Left renal pelvis (tissue), 4 donors: ENCODE measurements at places on chromosomes 4 and X.
A peak's percentile ranks its signal among the peaks of the same experiment; 100 is the strongest.

DNA sequence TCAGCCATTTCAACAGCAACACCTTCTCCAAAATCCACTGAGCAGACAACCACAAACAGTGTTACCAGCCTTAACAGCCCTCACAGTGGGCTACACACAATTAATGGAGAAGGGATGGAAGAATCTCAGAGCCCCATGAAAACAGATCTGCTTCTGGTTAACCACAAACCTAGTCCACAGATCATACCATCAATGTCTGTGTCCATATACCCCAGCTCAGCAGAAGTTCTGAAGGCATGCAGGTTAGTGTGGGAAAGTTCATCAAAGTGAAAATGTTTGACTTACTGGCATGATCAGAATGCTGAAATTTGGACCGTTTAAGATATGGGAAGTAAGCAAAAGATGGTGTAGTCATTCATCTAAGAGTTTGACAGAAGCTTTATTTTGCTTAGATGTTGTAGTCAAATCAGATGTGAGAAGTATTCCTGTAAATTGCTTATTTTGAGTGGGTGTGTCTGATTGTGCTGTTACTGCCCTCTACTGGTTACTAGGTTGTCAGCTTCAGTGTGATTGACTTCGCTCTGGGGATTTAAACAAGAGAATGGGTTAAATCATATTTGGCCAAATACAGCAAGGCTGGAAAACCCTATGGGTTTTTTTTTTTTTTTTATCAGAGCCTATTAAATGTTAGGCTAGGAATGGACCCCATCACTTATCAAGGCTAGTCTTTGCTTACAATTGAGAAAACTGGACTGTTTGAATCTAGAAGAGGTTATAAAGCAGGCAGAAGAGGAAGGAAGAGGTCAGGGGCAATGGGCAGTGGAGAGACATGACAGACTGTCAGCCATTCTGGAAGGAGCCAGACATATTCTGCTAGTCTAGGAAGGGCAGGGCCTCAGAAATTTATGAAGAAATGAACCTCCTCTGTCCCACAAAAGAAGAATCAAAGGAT, 130.3 kb downstream of the DIPK2B start:
- peak; percentile 12 for DNase-seq

GRCh38 chr4:37715889-37716402, 29.8 kb upstream of the RELL1 start:
- no peak for DNase-seq

DNA sequence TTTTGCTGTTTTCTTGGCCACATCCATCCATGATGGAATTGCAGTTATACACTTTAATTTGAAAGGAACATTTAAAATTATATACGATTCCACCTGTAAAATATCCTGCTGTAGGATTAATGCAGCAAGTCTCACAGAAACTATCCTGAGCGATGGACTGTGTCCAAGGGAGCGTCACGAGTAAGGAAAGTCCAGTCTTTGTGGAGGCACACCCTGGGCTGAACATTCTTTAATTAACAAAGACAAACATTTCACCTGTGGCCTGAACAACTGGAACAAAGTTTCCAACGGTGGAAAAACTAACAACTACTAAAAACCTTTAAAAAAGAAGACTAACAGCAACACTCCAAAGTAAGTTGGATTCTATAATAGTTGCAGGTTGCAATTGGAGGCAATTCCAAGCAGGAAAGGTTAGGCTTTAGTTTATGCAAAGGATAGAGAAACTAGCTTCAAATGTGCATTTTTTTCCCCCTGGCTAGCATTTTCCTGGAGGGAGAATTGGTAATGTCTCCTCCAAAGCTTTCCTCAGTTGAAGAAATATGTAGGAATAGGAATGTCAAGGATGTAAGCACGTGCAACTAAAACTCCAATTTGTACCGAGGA, 11.0 kb downstream of the EREG start:
- no peak for DNase-seq

GRCh38 chr4:170089274-170089667, 485 bp downstream of the AADAT start:
- peak; percentile 31 for DNase-seq

GRCh38 chr4:40055511-40055862, 1.2 kb upstream of the N4BP2 start:
- peak; percentile 24 for DNase-seq

- no peak for DNase-seq
Measured at GRCh38 chrX:111372086-111372485, 39.9 kb downstream of the DCX start.

- no peak for DNase-seq
Measured at GRCh38 chr4:36235306-36235705, 9.0 kb downstream of the ARAP2 start.

DNA sequence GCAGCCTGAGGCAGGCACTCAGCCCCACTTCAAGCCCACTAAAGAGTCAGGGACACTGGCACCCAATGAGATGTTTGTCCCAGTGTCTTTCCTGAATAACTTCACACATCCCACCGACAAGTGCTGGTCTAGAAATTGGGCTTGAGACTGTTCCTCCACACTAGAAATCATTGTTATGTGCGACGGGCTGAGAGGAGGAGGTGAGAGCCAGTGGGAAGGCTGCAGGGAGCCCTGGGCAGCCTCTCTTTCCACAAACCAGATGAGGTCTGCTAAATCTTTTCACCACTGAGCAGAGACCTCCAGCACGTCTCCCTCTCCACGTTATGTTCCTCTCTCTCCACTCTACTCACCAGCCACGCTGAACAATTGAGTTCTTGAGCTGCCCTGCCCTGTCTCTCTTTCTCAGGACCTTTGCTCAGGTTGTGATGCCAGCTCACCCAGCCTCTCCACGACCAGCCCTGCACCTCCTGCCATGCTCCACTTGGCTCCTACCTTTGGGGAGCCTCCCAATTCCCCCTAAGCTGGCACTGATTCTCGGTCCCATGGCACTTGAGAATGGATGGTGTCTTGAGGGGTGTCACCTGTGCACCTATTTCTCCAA, 8.4 kb downstream of the SCD5 start:
- DNase-seq, result no peak

- no peak for DNase-seq
Measured at GRCh38 chrX:71606536-71607216, 11.6 kb downstream of the CXCR3 start.

GRCh38 chr4:41644915-41645295, 103.6 kb downstream of the PHOX2B start:
- DNase-seq, result no peak

GRCh38 chrX:116824785-116825184, 362.0 kb upstream of the CT83 start:
- no peak for DNase-seq

GRCh38 chr4:1521821-1522361, 115.6 kb upstream of the NKX1-1 start:
- DNase-seq, result no peak

- DNase-seq, result no peak
Measured at GRCh38 chr4:79831701-79832514, 241.1 kb downstream of the ANTXR2 start.

DNA sequence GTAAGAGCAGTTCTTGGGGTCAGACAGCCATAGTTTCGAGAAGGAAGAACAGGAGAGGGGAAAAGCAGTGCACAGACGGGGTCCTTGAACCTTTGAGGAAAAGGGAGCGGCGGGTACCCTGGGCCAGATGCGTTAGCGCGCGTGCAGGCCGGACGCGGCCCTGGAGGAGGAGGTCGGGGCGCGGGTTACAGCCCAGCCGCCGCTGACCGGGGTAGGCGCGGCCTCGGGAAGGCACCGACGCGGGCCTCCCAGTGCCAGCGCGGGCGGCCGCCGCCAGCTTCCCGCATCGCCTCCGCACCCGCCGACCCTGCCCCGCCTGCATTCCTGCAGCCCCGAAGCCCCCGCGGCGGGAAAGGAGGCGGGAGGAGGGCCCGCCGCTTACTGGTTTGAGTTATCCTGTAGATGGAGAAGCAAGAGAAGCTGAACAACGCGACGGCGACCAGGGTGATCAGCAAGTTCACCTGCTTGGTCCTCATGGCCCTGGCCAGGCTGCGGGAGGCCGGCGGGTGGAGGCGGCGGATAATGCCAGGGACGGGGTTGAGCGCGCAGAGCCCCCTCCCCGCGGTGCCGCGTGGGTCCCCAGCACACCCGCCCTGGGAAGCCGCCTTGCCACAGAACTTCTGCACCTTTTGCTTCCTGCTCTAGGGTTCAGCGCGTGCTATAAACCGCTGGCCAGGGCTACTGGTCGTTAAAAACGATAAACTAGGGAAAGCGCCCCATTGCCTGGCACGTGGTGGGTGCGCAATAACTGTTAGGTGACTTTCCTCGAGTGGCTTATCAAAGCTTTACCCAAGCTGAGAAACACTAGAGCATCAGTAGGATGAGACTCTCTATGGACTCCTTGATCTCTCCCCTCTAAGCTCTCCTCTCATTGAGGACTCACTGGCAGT, at the start of gene MGAT4D:
MGAT4D (minus strand) TSS at position 547 of the 890 bp plus-strand sequence; CDS start at position 476, 71 bp downstream.
- DNase-seq, result no peak

- DNase-seq, result no peak
Measured at GRCh38 chrX:129833153-129833990, 10.3 kb downstream of the ZDHHC9 start.

- no peak for DNase-seq
Measured at GRCh38 chr4:66372706-66373105, 702.4 kb upstream of the EPHA5 start.

- no peak for DNase-seq
Measured at GRCh38 chrX:111465669-111466068, 45.8 kb upstream of the SERTM2 start.

DNA sequence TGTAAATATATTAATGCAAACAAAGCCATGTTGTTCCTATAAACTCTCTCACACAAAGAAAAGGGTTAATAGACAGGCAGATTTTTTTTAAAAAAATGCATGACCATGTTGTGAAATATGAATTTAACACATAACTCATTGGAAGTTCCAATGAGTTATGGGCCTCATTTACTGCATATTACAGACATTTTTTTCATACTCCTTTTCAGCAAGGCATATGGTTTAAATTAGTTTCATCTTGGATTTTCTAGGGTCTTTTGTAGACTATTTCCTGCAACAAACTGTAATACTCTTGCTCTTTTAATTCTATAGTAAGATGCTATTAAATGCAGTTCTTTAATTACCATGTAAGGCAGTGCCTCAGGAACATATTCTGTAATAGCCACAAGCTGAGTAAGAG, 323.1 kb downstream of the GBA3 start:
- DNase-seq, result no peak

- no peak for DNase-seq
Measured at GRCh38 chr4:147753047-147753446, 21.2 kb downstream of the ARHGAP10 start.

DNA sequence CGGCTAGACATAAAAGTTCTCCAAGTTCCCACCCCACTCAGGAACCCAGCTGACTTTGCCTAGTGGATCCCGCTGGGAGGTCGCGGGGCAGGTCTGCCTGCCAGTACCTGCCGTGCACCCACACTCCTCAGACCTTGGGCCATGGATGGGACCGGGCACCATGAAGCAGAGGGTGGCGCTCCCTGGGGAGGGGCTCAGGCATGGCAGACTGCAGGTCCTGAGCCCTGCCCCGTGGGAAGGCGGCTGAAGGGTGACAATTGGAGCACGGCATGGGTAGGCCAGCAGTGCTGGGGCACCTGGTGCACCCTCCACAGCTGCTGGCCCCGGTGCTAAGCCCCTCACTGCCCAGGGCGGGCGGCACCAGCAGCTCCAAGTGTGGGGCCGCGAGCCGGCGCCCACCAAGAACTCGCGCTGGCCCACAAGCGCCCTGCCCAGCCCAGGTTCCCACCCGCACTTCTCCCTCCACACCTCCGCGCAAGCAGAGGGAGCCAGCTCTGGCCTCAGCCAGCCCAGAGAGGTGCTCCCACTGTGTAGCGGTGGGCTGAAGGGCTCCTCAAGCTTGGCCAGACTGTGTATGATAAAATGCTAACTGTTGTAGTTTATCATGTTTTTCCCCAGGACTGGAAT, 63.1 kb downstream of the UGT2A2 start:
- no peak for DNase-seq

- no peak for DNase-seq
Measured at GRCh38 chrX:29518100-29518499, 697.3 kb upstream of the MAGEB2 start.

DNA sequence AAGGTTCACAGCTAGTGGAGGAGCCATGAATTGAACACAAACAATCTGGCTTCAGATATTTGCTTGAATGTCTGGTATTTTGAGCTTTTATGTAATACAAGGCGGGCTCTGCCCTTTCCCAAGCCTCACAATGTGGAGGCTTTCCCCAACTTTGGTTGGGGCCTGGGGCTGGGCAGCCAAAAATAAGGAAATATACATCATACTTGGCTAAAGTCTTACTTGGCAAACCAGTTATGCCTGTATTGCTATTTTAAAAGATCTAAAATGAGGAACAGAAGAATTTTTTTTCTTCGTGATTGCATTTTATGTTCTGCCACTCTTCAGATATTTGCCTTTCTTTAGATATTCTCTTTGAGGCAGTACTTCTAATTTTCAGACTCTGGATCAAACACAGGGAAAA, 26.1 kb downstream of the ARFIP1 start:
- no peak for DNase-seq

GRCh38 chrX:117429501-117429900, 687.1 kb downstream of the KLHL13 start:
- DNase-seq, result no peak

DNA sequence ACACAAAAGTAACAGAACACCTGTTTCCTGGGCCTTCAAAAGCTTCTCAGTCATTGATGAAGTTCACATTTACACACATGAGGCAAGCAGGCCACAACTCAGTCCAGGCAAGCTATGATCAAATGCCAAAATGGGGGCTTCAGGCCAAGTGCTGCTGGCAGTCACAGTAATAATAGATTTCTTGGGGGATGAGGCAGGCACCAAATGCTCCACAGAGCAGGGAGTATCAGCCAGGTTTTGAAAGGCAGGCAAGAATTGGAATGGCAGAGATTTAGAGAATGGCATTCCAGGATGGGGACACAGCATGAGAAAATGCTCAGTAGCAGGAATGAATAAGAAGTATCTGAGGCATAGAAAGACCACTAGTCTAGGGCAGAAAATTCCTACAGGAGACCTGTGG, 52.8 kb downstream of the GRIA3 start:
- DNase-seq, result no peak

DNA sequence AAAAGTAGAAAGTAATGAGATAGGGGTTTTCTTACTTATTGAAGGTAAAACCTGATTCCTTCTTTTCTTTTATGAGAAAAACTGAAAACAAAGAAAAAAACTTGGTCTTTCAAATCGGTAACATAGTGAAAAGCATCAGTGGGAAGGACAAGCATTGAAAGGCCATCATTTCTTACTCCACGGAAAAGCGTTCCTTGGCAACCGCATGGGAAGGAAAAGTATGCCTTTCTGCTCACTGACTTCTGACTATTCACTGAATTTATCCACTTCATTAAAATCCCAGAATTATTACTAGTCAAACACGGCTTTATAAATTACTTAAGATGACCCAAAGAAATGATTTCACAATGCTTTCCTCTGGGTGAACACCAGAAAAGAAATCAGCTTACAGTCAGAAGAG, 646.7 kb downstream of the TLL1 start:
- no peak for DNase-seq

GRCh38 chrX:105695451-105695850, 126.9 kb upstream of the NRK start:
- no peak for DNase-seq

GRCh38 chr4:829291-829690, 3.4 kb upstream of the CPLX1 start:
- no peak for DNase-seq

- no peak for DNase-seq
Measured at GRCh38 chrX:153950127-153950526, 5.7 kb upstream of the RENBP start.
